ENCODE measurements at places on chromosomes 1 and 21.

GRCh38 chr1:201298396-201299381 is 15.4 kb downstream of the PKP1 start:
- peak; percentile 66 for DNase-seq

- peak; percentile 74 for DNase-seq
These were observed 21.0 kb downstream of the CNIH4 start for GRCh38 chr1:224377676-224378006.

- DNase-seq, result no peak
These were observed 8.8 kb upstream of the SRP9 start for GRCh38 chr1:225768662-225769426.

DNA sequence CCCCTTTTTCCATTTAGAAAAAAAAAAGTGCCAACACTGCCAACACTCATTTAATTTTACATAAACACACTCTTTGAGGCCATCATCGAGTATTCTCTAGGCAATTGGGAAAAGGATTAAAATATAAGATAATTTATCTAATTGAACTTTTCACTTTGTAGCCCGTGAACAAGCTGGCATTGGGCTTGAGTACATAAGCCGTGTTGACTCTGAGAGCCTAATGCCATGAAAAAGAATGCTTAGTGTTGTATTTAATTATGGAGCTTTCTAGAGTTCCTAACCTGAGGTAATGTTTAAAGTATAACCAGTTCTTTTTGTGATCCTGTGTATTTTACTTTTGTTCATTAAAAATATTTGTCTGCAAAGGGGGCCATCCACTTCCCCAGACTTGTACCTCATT is 193.8 kb downstream of the LYPLAL1 start:
- DNase-seq, result no peak

- DNase-seq, result no peak
These were observed 19.6 kb downstream of the C1orf21 start for GRCh38 chr1:184406479-184406878.

GRCh38 chr1:100051401-100051800 is 81.3 kb downstream of the SASS6 start:
- no peak for DNase-seq

GRCh38 chr1:243525085-243525487 is 269.2 kb downstream of the SDCCAG8 start:
- peak; percentile 49 for DNase-seq

- DNase-seq, result peak; percentile 31
These were observed 22.6 kb downstream of the ZBTB17 start for GRCh38 chr1:15953294-15953771.

DNA sequence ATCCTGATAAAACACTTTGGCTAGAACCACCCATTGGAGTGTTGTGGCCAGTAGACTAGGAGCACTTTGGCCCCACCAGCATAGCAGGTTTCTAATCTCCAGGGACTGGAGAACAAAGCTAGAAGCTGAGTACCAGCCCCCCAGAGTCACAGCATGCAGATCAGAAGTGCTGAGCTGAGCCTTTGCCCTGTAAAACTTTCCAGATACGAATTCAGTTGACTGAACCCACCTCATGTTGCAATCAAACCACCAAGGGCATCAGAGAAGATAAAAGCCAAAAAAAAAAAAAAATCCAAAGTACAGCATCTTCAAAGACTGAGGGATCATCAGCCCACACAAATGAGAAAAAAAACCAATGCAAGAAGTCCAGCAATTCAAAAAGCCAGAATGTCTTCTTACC is 8.7 kb upstream of the CD53 start:
- DNase-seq, result no peak

DNA sequence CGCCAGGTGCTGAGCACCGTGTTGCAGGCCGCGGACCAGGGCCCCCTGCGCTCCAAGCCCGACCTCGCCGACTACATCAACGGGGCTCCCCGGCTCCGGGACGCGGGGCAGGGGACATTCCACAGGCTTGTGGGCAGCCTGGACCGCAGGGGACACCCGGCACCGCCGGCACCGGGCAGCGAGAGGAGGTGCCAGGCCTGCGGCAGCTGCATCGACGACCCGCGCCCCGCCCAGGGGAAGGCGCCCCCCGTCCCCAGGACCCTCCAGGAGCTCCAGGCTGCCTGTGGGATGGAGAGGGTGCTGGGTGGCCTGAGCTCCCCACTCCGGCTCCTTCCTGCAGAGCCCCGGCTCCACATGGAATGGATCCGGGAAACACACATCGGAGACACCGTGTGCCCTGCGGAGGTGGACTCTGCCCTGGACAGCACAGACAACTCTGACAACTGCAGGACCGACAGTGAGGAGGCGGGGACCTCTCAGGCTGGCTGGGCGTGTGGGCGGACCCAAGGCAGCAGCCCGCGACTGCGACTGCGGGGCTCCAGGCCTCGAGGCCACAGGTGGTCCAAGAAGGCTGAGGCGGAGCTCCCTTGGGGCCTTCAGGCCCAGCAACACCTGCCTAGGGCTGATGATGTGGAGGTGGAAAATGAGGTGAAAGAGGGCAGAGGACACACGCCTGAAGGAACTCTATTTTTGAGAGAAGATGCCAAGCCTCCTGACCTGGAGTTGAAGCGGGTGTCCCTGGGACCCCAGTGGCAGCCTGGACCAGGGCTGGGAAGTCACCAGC is 22.8 kb downstream of the KIAA1614 start:
- no peak for DNase-seq

DNA sequence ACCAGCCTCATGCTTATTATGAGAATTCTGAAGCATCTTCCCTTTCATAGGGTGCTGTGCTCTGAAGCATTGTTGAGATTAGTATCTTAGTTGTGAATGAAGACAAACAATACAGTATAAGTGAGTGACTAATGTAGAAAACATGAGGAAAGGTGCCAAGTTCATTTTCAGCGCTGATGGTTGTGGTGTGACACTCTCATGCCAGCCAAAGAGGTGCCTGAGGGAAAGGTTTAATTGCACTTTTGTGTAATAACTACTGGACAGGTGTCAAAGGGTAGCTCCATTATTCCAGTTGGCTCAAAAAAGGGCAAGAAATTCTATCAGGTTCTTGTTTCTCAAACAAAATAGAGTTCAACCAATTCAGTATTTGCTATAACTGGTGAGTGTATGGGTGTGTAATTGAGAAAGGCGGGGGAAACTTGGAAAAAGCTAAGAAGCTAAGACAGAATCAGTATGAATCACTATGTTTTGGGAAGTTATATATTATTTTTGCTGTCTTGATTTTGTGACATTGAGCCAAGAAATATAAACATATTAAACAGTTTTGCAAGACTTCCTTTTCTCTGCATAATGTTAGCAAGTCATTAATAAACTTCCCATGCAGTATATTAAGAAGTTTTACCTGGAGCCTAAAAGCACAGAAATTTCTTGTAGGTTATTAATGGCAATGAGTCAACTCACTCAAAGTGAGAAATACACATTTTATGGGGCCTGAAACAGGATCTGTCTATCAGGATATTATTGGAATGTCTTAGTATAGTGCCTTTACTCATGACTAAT is 31.8 kb downstream of the KCNK2 start:
- peak; percentile 69 for DNase-seq

DNA sequence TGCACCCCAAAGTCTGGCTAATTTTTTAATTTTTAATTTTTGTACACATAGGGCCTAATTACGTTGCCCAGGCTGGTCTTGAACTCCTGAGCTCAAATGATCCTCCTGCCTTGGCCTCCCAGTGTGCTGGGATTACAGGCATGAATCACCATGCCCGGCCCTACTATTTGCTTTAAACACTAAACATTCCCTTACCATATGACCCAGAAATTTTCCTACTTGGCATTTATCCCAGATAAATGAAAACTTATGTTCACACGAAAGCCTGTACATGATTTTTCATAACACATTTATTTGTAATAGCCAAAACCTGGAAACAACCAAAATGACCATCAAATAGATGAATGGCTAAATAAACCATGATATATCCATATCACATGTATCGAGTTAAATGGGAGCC is 35.8 kb downstream of the NDUFS5 start:
- DNase-seq, result no peak

DNA sequence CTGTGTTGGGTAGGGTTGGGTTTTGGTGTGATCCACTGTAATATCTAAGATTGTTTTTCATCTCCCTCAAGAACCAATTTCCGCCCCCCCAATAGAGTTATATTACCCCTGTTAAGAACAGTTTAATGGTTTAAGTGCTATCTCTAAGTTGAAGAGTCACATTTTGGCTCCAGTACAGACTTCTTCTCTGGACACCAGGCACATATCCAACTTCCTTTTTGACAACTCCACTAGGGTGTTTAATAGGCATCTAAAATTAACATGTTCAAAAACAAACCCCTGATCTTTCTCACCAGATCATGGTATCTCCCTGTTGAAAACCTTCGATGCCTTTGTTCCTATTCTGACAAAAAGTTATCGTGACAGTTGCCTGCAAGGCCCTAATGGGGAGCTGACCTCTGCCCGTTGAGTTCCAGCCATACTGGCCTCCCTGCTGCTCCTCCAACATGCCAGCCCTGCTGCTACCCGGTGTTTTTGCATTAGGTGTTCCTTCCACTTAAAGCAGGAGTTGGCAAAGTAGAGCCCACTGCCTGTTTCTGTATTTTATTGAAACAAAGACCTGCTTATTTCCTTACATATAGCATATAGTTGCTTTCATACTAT is 18.6 kb downstream of the USP24 start:
- DNase-seq, result peak; percentile 40

DNA sequence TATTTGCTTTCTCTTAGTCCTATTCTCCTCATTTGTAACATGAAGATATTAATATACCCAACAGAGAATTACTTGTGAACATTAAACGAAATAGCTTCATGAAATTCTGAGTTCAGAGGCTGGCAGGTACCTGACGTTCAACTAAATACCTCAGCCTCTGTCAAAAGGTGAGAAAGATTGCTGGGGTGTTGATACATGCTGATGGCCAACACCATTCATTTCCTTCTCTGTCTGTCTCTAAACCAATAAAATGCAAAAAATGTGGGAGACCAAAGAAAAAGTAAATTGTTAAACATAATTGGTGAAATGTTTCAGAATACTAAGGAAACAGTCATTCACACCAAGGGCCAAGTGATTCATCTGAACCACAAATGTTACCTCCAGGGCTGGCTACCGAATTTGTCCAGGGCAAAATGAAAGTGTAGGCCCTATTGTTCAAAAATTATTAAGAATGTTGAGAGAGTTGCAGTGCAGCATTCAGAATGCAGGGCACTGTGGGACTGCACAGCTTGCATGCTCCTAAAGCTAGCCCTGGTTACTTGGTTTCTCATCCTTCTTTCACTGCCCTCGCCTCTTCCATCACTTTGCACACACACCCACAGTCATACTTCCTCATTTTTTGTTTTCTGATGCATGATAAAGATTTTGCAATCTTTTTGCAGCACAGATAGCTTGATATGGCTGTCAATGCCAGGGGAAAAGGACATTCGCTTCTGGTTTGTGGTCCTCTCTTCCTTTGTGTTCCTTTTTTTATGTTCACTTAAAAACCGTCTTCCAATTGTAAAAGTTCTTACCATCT is 414.3 kb upstream of the NR5A2 start:
- peak; percentile 4 for DNase-seq

- DNase-seq, result no peak
These were observed 21.1 kb upstream of the H3-3A start for GRCh38 chr1:226041419-226041818.

DNA sequence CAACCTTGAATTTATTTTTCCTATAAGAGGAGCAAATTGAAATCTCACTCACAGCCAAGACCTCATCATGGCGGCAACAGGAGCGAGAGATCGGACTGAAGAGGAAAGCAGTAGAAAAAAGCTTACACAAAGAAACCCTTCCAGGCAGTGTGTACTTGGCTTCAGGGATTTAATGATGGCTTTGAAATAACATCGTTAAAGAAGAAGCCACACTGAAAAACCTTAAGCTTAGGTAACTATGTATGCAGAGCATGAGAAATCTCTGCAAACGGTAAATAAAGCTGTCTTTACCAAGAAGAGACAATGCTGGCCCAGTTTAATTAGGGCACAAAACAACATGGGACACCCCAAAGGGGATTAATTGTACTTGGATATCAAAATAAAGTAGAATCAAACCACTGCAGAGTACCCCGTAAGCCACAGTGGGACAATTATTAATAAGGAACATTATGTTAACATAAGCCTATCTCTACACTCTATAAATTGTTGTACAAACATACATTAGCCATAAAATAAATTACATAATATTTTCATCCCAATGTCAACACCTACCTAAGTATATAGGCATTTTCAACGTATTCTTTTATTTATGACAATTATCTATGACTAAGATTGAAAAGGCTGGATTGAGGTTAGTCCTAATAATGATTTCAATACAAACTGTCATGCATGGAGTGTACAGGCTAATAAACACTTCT is 360.2 kb upstream of the CHRM3 start:
- no peak for DNase-seq

GRCh38 chr1:117930173-117930447 is 571 bp downstream of the WDR3 start:
- no peak for DNase-seq

- no peak for DNase-seq
These were observed 6.7 kb downstream of the SLC19A1 start for GRCh38 chr21:45535341-45536081.

- no peak for DNase-seq
These were observed 32.4 kb upstream of the GPR157 start for GRCh38 chr1:9161342-9161741.

DNA sequence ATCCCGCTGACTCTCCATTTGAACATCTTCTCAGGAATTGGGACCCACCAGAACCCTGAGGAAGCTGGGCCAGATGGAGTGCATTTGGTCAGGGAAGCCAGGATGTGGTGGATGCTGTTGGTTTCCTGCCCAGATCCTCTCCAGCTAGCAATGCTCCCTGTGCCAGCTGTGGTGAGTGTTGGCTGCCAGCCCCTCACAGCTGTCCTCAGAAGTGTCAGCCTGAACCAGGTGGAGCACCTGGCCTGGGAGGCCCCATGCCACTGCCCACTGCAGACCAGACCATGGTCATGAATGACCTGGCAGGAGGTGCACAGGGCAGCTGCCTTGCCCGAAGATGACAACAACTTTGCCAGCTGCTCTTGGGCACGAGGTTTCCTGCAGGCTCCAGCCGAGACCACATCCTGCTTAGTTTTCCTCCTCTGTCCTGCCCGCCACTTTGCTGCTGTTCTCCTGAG is 54.4 kb downstream of the PRSS38 start:
- peak; percentile 87 for DNase-seq

GRCh38 chr1:54833121-54833520 is 32.0 kb upstream of the TTC22 start:
- no peak for DNase-seq

GRCh38 chr1:47809301-47810084 is 187.7 kb downstream of the TRABD2B start:
- DNase-seq, result no peak

GRCh38 chr1:19892628-19893168 is 10.5 kb downstream of the OTUD3 start:
- DNase-seq, result no peak

- peak; percentile 65 for DNase-seq
These were observed 40.2 kb downstream of the HSPG2 start for GRCh38 chr1:21896652-21897532.

DNA sequence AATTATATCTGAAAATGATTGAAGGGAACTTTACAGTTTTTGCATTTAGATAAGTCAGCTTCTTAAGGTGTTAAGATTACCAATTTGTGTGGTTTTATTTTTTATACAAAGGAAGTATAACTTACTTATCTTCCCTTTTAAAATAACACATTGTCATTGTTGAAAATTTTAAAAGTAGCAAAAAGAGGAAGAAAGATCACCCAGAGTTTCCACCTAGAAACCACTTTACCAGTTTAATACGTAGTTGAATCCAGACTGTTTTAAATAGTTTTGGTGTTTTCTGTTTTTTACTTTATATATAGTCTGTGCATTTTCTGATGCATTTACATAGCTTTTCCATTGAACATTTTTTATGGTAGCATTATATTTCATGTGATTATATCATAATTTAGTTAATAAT is 6.1 kb downstream of the CCDC18 start:
- DNase-seq, result no peak
